ENCODE measurements at places on chromosomes 5 and 9.

DNA sequence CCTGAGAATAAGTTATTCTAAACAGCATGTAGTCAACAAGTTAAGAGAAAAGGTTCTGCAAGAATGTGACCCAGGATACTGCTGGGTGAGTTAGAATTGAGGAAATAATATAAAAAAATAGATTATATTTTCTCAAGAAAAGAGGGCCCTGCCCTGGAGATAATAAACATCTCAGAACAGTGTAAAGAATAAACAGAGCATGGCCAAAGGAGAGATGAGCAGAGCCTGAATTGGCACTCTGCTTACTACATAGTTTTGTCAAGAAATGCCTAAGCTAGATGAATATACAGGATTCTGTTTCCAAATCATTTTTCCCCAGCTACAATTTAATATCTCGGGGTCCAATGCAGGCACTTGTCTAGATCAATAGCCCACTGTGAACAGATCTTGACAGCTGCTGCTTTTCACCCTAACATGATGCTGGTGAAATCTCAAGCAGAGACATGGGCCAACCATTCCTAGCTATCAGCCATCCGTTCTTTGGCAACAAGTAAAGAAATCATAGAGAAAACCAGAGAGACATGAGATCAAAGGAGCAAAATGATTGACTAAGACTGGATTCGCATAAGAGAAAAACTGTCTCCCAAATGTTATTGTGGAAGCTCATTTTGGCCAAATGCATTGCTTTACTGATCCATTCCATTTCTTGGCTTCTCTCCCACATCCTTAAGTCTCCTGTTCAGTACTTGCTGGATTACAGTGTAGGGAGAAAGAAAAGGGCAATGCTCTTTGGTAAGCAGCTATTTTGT, 173.2 kb downstream of the PRELID2 start:
- no peak for DNase-seq

DNA sequence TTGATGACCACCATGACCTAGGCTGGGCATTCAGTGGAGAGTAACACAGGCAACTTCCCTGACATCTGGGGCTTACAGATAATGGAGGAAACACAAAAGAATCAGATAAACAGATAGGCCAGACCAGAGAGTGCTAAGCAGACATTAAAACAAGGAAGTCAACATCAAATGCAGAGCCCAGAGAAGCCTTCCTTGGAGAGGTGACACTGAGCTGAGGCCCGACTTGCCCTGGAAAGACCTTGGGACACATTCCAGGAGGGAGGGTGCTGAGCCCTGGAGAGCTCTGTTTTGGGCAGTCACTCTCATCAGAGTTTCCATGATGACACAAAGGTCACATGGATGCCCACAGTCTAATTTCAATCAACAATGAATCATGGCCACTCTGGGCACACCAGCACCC, 31.9 kb upstream of the C5orf58 start:
- no peak for DNase-seq

- DNase-seq, result no peak
Measured at GRCh38 chr5:157610990-157611389, 35.4 kb upstream of the ADAM19 start.

- peak; percentile 34 for DNase-seq
Measured at GRCh38 chr5:140358738-140359310, 1.2 kb upstream of the SLC4A9 start.

DNA sequence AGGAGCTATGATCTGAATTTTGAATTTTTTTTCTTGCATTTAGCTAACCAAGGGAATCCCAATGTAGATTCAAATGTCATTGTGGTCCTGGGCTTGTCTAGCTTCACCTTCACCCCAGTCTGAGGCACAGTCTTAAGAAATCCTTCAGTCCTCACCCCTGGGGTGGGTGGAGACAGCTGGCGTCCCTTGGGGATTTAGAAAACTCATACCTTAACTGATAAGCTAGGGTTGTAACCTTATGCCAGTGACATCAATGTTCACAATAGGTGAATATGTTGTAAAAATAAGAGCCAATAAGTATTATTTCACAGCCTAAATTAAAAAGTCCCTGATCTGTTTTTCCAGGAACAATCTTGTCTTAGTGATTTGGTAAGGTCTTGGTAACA, 4.6 kb downstream of the ISOC1 start:
- no peak for DNase-seq

GRCh38 chr9:28888806-28889205, 1315.5 kb upstream of the C9orf72 start:
- DNase-seq, result no peak

GRCh38 chr5:76522103-76522935, 100.9 kb downstream of the F2RL2 start:
- no peak for DNase-seq

DNA sequence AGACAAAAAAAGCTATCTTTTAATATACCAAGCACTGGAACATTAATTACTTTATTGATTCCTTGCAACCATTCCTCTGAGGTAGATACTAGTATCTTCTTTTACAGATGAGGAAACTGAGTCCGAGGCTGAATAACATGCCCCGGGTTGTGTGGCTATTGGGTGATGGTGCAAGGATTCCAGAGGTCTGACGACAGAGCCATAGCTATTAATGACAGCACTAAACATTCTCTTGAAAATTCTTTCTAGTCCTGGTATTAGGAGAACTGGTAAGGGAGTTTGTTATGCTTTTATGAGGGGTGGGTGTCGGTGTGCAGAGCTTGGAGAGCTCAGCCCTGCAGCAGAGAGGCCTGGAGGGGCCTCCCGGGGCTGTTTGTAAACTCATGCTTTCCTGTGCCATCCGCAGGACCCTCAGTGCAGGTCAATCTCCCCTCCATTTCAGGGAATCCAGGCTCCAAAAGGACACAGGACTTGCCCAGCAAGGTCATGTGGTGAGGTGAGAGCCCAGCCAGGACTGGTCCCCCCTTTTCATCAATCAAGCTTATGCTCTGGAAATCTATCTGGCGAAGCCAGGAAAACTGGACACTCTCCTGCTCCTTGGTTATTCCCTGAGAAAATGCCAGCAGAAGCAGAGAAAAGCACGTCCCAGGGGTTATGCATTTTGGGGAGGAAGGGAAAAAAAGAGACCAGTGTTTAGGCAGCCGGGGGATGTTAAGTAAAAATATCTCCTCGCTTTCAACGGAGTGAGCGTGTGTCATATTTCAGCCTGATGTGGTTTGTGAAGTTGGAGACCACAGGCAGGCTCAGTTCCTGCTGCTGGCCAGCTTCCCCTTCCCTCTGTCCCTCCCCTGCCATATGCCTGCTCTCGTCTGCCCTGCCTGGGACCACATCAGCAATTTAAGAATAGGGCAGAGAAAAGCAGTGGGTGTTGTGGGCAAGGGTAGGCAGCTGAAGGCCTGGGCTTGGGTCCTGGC, 3.7 kb downstream of the GSN start:
- DNase-seq, result peak; percentile 14

GRCh38 chr9:121249563-121249962, 18.4 kb upstream of the GSN start:
- no peak for DNase-seq

Data from NCI-H524 (cell line).